PC-3 (cell line): ENCODE measurements at places on chromosomes 12 and 14. TPM values are rescaled to one million over a fixed set of nuclear protein-coding genes. Genes with fewer than 3 reads are reported as not detected.

- H3K4me3 ChIP-seq, result no peak overlapping the region
- H3K27me3 ChIP-seq, result 0 out of 2 replicates have a peak, but pooled peaks cover 8% of the 10 kb centered on the region
- DNase-seq, result peak; percentile 41
- H3K4me1 ChIP-seq, result no peaks in the 10 kb centered on the region
- no peaks in the 10 kb centered on the region for H3K36me3 ChIP-seq
- no peak overlapping the region for H3K27ac ChIP-seq
These were observed 276.2 kb downstream of the EMP1 start for GRCh38 chr12:13472690-13473089.

- H3K4me1 ChIP-seq, result peaks cover 9% of the 10 kb centered on the region
- H3K36me3 ChIP-seq, result no peaks in the 10 kb centered on the region
- H3K4me3 ChIP-seq, result no peak overlapping the region
- DNase-seq, result no peak
These were observed 4.6 kb downstream of the TEAD4 start for GRCh38 chr12:2963760-2964292.

Gene CLEC4D
- total RNA-seq, result not detected in 2 replicates

- H3K27me3 ChIP-seq, result no peaks in the 10 kb centered on the region
- no peak overlapping the region for H3K4me3 ChIP-seq
- H3K27ac ChIP-seq, result no peak overlapping the region
These were observed 143.5 kb downstream of the PAX9 start for GRCh38 chr14:36805131-36805559.
